GM19239 (cell line): ENCODE measurements at places on chromosomes 13 and 19.

- DNase-seq: peak; percentile 59
Observed at GRCh38 chr19:44748426-44749254, at the start of gene BCL3. Gene BCL3, plus strand, starts transcription at chr19:44748708. Its CDS starts 83 bp downstream, at chr19:44748791.

GRCh38 chr19:45234089-45234869, 10.9 kb downstream of the EXOC3L2 start:
- no peak for DNase-seq

GRCh38 chr19:35087393-35087792, 28.2 kb upstream of the FXYD3 start:
- DNase-seq: no peak

DNA sequence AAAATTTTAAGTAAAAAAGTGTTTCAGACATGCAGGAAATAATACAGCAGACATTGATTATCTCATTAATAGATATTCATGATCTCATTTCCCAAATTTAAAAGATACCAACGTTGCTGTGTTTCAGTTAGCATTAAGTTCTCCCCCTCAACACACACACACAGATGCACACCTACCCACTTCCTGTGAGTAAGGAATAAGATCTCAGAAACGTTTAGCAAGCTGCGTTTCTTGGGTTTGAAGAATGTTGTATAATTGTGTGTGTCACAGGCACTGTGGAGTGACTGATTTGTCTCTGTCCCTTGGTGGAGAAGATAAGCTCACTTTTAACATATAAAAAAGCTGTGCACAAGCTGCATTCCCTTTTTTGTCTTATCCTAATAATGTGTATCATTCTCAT, 196.8 kb downstream of the PDS5B start:
- no peak for DNase-seq

DNA sequence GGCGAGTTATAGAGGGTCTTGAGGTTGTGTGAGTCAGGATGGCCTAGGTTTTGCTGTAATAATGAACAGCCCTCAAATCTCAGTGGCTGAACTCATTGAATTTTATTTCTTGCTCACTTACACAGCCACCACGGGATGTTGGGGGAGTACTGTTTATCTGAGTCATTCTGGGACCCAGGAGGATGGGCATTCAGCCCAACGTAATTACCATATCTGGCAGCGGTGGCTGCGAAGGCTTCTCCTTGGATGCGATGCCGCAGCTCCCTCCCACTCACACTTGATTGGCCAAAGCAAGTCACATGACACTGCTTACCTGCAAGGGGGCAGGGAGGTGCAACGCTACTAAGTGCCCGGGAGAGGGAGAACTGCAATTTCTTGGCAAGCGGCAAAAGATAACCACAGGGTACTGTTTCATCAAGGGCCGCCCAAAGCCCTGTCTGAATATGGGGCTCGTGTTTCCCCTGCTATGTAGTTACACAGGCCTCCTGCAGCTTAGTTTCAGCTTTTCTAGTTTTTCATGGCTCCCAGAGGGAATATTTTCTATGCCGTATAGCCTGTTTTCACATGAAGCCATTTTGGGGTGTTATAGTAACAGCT, 19.9 kb downstream of the ZSWIM9 start:
- DNase-seq: no peak

GRCh38 chr13:74695021-74695800, 561.0 kb upstream of the KLF12 start:
- DNase-seq: no peak

DNA sequence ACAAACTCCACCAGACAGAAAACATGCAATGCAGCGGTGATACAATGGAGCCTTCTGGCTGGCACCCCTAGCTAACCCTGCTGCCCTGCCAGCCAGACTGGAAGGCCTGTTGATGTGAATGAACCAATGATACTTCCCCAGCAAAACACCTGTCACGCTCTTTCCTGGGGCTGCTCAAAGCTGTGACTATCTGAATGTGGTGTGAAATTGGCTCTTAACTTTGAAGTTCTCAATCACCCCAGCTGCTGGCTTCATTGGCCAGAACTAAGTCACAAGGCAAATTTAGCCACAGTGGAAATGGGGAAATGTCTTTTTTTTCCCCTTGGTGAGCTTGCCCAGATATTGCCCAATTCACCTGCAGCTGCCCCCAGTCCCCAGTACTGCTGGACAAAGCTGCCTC, 147.3 kb downstream of the SLC7A1 start:
- no peak for DNase-seq

GRCh38 chr13:91111476-91112200, 235.8 kb upstream of the MIR17HG start:
- DNase-seq: no peak

GRCh38 chr13:39272994-39273393, 234.7 kb downstream of the NHLRC3 start:
- DNase-seq: no peak

DNA sequence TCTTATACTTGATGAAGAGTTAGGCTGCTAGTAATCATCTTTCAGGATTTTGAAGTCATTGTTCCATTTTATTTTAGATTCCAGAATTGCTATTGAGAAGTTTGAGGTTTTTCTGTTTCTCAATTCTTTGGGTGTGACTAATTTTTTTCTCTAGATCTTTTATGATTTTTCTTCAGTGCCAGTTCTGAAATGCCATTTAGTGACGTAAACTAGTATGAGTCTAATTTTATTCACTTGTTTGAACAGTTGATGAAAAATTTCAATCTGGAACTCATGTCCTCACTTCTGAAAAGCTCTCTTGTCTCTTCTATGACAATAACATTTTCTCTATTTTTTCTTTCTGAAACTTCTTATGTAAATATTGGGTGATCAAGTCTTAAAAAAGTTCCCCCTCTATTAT, 188.5 kb upstream of the HTR2A start:
- DNase-seq: no peak

GRCh38 chr13:44433863-44434765, 60.5 kb downstream of the SERP2 start:
- DNase-seq: no peak

- no peak for DNase-seq
Observed at GRCh38 chr13:52141299-52141698, 12.4 kb upstream of the NEK5 start.

- DNase-seq: no peak
Observed at GRCh38 chr19:6249296-6249695, 30.5 kb downstream of the MLLT1 start.

DNA sequence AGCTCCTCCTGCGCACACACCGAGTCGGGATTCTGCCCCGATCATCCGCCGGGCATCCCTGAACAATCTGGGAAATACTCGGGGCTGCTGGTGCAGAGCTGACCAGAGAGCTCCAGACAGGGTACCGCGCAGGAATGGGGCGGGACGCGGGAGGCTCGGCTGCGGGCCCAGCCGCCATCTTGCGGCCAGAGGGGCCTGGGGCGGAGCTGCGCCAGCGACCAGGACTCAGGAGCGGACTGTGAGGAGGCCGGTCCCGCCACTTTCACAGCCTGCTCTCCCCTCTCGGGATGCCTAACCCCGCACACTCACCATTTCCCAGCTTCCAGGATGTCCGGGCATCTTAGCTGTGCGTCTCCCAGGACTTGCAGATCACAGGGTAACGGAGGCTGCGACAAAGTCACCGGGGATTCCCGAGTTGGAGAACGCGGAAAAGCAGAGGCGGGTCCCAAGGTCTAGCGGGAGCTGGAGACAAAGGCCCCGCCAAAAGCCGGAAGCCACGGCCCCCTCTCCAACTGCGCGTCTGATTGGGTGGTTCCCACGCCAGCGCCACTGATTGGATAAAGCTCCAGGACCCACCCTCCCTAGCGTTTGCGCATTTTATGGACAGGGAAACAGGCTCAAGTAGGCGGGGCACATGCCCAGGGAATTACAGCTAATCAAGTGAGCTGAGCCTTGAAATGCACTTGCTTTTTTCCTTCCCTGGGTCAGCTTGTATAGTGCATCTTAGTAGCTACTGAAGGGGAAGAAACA, 15.8 kb upstream of the ZNF43 start:
- peak; percentile 66 for DNase-seq

DNA sequence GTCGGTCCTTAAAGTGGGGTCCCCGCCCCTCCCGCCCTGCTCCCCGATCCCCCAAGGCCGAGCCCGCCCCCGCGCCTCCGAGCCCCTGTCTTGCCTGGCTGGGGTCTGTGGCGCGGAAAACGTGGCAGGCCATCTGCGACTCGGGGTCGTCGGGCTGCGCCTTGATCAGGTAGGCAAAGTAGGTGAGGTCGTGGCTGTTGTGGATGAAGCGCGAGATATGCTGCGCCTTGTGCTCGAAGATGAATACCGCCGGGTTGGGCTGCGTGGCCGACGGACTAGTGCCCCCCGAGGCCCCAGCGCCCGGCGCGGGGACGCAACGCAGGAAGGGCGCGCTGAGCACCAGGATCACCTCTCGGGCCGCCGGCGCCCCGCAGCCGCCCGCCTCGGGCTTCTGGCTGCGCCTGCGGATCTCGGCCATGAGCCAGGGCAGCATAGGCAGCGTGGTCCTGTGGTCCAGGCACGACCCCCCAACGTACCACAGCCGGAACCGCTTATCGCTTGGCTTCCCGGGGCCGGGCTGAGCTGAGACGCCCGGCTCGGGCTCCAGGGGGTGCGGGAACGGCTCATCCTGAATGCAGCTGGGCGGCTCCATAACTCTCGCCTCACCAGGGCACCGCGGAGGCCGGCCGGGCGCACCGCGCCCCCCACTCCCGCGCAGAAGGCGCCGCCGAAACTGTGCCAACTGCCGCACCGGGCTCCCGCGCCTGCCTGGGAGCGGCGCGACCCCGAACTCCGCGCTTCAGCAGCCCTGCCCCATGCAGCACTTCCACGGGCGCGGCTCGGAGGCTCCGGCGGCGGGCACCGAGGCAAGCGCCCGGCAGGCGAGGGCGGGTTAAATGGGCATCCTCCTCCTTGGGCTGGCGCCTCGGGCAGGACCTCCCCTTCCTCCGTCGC, 546 bp downstream of the TBC1D4 start:
- no peak for DNase-seq

- DNase-seq: no peak
Observed at GRCh38 chr13:98571955-98572662, 4.8 kb downstream of the STK24 start.

DNA sequence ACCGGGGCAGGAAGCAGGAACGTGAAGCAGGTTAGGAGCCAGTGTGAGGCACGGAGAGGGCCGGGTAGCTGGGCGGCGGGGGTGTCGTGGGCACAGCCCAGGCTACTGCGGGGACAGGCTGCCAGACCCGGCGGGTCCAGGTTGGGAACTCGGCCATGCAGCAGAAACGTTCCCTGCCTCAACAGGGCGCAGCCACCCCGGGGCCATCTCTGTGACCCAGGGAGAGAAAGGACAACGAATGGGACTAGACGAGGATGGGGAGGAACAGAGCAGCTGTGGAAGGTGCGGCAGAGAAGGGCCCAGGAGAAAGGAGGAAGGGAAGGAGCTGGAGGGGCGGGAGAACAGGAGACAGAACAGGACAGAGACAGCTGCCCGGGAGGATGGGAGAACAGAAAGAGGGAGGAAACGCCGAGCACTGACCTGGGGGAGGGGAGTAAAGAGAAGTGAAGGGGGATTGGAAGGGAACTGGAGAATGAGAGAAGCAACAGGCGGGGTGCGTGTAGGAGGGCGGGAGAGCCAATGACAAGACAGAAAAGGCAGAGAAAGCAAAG, 12.9 kb upstream of the GARIN5A start:
- no peak for DNase-seq

DNA sequence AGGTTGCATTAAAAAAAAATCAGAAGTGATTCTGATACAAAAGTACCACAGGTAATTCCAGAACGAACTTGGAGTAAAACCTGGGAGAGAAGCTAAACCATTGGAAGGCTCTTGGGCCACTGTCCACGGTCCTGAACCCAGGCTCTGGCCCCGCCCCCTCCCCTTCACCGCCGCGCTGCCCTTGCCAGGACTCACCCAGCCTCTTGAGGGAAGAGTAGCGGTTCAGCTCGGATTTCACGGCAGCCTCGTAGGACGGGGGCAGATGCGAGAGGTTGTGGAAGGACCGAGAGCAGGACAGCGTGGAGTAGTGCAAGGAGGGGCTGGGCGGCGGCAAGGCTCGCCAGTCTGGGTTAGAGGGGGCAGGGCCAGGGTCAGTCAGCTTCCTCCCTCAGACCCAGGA, 5.7 kb downstream of the SHISA7 start:
- DNase-seq: no peak

- no peak for DNase-seq
Observed at GRCh38 chr13:71613066-71613745, 253.8 kb downstream of the DACH1 start.

- DNase-seq: no peak
Observed at GRCh38 chr13:112887151-112887550, 81.9 kb upstream of the MCF2L start.

GRCh38 chr13:72303941-72304746, 423.3 kb downstream of the MZT1 start:
- no peak for DNase-seq

GRCh38 chr13:93480553-93481106, 254.0 kb downstream of the GPC6 start:
- DNase-seq: no peak

GRCh38 chr13:39935155-39935554, 279.7 kb downstream of the COG6 start:
- DNase-seq: no peak

- no peak for DNase-seq
Observed at GRCh38 chr19:15297416-15298224, 34.7 kb downstream of the BRD4 start.

DNA sequence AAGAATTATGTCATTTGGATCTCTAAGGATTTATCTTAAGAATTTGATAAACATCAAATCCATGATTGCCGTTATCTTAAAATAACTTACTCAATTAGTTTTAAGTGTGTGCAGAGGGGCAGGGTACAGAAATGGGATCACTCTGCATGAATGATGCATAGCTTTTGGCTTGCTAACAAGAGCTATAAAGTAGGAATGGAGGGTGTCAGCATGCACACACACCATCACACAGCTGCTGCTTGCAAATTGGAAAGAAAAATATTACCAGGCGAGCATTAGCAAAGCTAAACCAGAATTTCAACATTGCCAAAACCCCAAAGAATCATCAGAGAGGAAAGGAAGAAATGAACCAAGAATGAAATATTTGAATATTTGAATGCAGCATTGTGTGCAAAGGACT, 580.6 kb downstream of the LMO7 start:
- no peak for DNase-seq

DNA sequence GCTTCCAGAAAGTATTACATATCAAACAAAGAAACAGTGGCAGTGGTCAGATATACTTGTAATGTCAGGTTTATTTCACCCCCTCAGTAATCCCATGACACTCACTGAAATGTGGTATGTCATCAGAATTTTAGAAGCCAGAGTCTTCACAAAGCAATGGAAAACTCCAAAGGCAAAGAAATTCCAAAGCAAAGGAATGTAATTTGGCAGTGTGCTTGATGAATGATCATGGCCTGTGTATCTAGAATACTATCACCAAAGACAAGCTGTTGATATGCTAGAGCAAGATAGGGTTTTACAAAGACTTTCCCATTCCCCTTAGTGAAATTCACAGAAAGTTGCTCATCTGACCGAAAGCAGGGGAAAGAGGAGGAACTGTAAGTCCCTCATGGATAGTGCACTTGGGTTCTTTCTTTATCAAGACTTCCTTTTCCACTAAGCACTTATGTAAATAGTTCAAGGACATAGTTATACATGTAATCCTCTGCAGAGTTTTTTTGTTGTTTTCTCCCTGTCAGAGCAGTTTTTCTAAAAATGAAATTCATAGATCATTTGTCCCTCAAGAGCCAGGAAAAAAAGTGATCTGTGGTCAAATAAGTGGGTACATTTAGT, 243.4 kb downstream of the NHLRC3 start:
- DNase-seq: no peak

- no peak for DNase-seq
Observed at GRCh38 chr19:41668315-41668714, 19.8 kb downstream of the CEACAM7 start.

- DNase-seq: no peak
Observed at GRCh38 chr13:25816239-25816638, 235.6 kb downstream of the SHISA2 start.
